ENCODE measurements at places on chromosomes 1 and 21. TPM values are rescaled to one million over a fixed set of nuclear protein-coding genes. Genes with fewer than 3 reads are reported as not detected.

The LYPD8 gene
- polyA plus RNA-seq, result 0.17 TPM

The CLCA2 gene
- not detected for polyA plus RNA-seq

The CR1L gene
- not detected for polyA plus RNA-seq

The C1QB gene
- 24.8 TPM for polyA plus RNA-seq

The C2CD4D gene
- not detected for polyA plus RNA-seq

The KCNC4 gene
- polyA plus RNA-seq, result 0.03 TPM

The SERPINC1 gene
- not detected for polyA plus RNA-seq

The ROR1 gene
- not detected for polyA plus RNA-seq

The RORC gene
- polyA plus RNA-seq, result not detected

The ETNK2 gene
- polyA plus RNA-seq, result not detected

The NUF2 gene
- polyA plus RNA-seq, result not detected

The GPR3 gene
- 2.7 TPM for polyA plus RNA-seq

The C1orf50 gene
- 3.7 TPM for polyA plus RNA-seq

The INAVA gene
- polyA plus RNA-seq, result not detected

The CNTN2 gene
- polyA plus RNA-seq, result not detected

The RXFP4 gene
- polyA plus RNA-seq, result not detected

The RPTN gene
- polyA plus RNA-seq, result not detected

Data from CD14-positive monocyte (primary cell).